ENCODE measurements at places on chromosomes 1 and 21. TPM values are rescaled to one million over a fixed set of nuclear protein-coding genes. Genes with fewer than 3 reads are reported as not detected.

- DNase-seq = no peak
Measured at GRCh38 chr1:41670217-41670957, 185.9 kb upstream of the EDN2 start.

The LCE3D gene
- total RNA-seq = not detected

- no peak for DNase-seq
Measured at GRCh38 chr21:26532208-26532607, 40.9 kb downstream of the CYYR1 start.

GRCh38 chr1:188652678-188653077 is 1823.9 kb downstream of the PLA2G4A start:
- no peak for DNase-seq

DNA sequence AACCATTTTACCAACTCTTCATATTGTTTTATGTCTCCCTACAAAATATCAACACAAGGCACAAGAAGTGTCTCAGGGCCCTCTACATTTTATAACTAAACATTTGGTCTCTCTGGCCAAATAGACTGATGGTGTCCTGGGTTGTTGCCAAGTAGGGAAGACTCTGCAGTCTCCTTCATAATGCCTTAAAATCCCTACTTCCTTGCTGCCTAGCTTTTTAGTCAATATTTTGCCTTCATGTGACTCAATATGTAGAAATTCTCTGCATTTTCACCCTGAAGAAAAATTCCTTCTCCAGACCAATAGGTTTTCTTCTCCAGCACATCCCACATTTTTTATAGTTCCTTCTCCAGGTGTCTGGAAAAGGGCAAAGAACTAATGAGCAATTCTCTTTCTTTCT is 72.6 kb upstream of the IPO9 start:
- DNase-seq = no peak

The OTUD3 gene
- 7.8 TPM for total RNA-seq

- DNase-seq = no peak
Measured at GRCh38 chr1:117843791-117844190, 85.6 kb downstream of the GDAP2 start.

DNA sequence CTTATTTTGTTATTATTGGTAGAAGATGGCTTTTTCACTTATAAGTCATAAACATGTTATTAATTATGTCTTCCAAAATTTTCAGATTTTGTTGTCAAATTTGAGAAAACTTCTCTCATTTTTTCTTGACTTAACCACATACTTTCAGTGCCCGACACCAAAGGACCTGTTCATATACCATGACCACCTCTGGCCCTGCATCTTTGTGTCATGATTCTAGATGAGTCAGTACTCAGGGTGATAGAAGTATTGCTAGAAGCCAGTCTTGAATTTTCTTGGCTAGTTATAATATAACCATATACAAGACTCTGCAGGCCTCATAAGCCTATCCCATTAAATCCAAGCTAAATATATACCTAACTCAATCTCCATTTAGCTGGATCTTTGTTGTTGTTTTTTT is 35.4 kb upstream of the DPH5 start:
- DNase-seq = no peak

DNA sequence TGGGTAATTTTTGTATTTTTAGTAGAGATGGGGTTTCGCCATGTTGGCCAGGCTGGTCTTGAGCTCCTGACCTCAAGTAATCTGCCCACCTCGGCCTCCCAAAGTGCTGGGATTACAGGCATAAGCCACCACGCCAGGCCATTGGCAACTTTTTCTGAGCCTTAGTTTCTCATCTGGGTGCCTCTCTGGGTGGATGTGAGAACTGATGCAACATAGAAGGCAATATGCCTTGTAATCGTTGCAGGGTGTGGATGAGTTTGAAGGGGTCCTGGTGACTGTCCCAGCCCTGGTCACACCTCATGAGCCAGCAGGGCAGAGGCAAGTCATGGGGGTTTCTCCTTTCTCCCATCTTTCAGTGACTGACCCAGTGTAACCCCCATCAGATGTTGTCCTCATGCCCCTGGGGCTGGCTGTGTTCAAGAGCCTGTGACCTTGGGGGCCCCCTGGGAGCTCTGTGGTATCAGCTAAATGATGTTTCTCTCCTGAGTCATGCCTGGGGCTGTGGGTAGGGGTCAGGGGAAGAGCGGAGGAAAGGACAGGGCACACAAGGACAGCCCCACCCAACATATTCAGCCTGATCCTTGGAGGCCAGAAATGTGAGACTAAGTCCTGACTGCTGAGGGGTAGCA is 3.6 kb downstream of the COL9A2 start:
- DNase-seq = no peak

The PATJ gene
- total RNA-seq = 112 TPM

The VANGL2 gene
- 8.9 TPM for total RNA-seq

- no peak for DNase-seq
Measured at GRCh38 chr1:24911651-24912155, 18.4 kb downstream of the RUNX3 start.

The DMRTA2 gene
- not detected for total RNA-seq

GRCh38 chr1:39391691-39392679 is 99.5 kb upstream of the BMP8A start:
- no peak for DNase-seq

- DNase-seq = peak; percentile 38
Measured at GRCh38 chr1:50710099-50710498, 250.0 kb downstream of the FAF1 start.

DNA sequence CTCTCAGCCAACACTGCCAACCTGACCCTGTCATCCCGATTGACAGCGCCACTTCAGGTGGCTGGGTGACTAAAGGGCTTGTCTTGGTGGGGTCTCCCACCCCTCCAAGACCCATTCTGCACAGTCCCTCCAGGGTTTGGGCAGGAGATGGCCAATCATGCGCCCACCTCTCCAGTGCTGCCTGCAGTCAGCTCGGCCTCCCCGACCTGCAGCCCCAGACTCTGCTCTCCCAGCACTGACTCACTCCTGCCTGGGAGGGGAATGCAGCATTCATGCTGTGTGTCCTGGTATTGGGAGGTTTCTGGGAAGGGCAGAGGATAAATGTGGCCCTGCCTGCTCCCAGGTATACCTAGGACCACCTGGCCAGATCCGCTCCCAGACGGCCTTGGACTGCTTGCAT is 9.7 kb downstream of the TMEM81 start:
- no peak for DNase-seq

The FUCA1 gene
- total RNA-seq = 82.2 TPM

DNA sequence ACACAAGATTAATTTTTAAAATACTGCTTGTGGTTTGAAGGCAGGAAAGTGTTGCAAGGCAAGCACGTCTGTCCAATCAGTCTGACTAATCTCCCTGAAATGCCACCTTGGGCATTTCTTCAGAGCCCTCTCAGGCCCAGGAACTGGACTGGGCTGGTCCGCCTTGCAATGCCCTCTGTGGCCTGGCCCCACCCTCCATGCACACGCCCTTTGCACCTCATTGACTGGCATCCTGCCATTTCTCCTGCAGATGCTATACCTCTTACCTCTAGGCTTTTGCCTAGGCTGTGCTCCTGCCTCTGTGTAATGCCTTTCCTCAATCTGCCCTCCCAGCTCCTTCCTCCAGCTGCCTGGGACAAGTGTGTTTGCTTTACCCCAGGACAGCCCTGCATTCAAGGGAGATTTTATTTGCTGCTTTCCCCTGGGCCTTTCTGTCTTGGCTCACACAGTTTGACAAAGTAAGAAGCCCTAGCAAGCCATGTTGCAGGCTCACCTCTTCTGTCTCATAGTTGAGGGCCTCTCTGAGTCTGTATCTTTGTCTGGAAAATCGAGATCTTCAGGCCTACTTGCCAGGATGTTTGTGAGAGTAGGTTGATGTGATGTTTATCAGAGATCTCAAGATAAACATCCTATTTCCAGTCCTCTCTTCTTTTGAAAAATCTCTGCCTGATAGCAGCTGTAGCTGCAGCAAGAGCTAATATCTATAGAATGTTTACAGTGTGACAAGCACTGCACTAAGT is 149.2 kb upstream of the JUN start:
- peak; percentile 95 for DNase-seq

The NPR1 gene
- 16.4 TPM for total RNA-seq

The ZMYND12 gene
- 1.2 TPM for total RNA-seq

DNA sequence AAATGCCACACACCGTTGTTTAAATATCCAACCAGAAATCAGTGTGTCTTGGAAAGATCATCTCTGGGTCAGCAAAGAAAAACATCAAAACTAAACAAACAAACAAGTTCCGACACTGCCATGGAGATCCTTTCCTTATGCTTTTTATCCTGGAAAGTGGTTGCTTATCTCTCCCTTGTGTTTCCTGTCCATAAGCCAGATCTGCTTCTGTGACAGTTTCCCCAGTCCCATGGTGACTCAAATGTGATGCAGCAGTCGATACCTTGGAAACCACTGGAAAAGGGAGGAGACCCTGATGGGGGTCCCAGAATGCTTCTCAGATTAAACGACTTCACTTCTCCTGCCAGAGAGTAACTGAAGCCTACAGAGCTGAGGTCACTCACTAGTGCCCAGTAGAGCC is 94.7 kb downstream of the DMRTA2 start:
- no peak for DNase-seq

GRCh38 chr1:212926372-212926771 is 24.0 kb upstream of the VASH2 start:
- no peak for DNase-seq

DNA sequence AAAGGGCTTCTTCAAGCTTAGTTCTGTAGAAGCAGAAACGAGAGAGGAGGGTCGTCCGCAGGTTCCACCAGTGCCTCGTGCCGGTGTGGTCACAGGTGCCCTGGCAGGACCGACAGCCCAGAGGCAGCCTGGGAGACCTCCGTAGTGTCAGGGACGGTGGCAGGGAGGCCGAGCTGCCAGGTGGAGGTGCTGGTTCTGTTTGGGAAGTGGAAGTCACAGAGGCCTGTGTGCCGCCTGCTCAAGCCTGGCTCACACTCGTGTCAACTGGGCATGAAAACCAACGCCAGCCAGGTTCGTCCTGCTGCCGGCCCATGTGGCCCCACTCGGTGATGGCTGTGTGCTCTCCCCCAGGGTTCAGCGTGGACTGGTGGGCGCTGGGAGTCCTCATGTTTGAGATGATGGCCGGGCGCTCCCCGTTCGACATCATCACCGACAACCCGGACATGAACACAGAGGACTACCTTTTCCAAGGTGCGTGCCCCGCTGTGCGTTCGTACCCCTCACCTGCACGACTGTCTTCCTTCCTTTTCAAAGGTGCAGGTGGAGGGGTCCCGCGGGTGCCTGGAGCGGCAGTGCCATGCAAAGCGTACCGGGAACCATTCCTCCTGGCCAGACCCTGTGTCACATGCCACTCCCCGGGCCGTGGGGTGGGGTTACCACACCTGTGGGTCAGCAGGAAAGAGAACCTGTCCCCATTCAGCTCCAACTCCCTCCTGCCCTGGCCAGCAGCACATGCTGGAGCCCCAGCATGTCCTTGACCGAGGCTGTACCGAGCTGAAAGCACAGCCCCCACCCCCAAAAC is 20.8 kb downstream of the FAAP20 start:
- no peak for DNase-seq

DNA sequence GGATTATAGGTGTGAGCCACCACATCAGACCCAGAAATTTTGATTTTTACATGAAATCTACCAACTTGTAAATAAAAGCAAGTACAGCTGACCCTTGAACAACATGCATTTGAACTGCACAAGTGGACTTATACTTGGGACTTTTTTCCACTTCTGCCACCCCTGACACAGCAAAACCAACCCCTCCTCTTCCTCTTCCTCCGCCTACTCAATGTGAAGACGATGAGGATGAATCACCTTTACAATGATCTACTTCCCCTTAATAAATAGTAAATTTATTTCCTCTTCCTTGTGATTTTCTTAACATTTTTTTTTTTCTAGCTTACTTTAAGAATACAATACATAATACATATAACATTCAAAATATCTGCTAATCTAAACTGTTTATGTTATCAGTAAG is 17.5 kb upstream of the YRDC start:
- no peak for DNase-seq

DNA sequence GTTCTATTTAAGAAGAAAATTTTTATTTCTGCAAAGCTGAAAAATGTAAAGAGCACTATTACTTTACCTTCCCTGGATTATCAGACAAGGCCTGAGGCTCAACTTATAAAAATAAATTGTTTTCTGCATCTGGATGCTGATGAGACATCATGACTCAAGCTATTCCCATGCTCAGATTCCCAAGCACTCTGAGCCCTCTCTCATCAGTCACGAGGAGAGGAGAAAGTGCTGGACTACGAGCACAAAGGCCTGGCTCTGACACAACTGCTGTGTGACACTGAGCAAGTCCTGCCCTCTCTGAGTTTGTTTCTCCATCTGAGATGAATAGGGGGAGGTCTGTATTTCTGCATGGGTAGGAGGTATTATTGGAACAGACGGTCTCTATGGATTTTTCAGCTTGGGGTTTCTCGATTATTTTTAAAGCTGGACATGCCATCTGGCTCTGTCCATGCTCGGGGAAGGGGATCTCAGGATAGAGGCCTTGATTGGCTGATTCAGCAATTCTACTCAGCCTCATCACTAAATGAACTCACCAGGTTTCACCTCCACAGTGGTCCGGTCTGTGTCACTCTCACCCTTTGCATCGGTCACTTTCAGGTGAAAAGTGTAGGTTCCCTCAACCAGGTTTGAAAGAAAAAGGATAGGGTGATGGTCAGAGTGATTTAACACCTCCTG is 107.7 kb downstream of the KIAA0319L start:
- no peak for DNase-seq

The RGS13 gene
- total RNA-seq = 0.43 TPM

DNA sequence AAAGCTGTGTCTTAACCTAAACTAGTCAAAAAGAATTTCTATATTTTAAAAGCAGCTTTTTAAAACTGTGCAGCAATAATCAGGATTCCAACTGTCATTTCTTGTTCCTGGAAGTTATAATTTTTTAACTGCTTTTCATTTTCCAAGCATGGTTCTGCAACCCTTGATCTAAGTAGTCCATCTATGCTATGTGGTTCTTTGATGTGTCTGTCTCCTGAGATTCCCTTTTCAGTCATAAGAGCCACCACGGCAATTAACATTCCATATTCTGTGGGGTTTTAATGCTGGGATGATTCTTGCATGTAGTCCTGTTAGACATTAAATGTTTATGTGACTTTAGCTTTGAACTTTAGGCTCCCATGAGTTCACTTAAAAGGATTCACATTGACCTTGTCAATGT is 220.4 kb downstream of the TPR start:
- no peak for DNase-seq

The DRAXIN gene
- total RNA-seq = 0.19 TPM

DNA sequence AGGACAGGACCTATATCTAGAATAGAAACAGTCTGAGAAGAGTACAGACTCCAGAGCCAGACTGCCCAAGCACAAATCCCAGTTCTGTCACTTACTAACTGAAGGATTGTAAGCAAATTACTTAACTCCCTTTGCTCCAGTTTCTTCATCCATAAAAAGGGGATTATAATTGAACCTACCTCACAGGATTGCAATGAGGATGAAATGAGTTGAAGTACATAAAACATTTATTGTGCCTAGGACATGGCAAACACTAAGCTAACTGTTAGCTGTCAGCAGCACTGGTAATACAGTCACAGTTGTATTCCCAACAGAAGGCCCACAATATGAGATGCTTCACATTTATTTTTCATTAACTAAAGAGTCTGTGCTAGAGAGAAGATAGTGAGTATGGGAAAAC is 33.9 kb downstream of the MCOLN2 start:
- no peak for DNase-seq

- no peak for DNase-seq
Measured at GRCh38 chr1:2977886-2978611, 43.2 kb upstream of the ACTRT2 start.

GRCh38 chr21:38352536-38353219 is 95.9 kb downstream of the KCNJ15 start:
- DNase-seq = peak; percentile 56

- peak; percentile 10 for DNase-seq
Measured at GRCh38 chr1:174051956-174052355, 29.8 kb upstream of the RC3H1 start.

GRCh38 chr21:38925923-38926322 is 120.2 kb downstream of the ETS2 start:
- peak; percentile 58 for DNase-seq

All from mucosa of descending colon (tissue), 3 donors.